ENCODE measurements at places on chromosomes 13 and 19.

GRCh38 chr19:18419195-18419698 lies at the start of gene SSBP4:
TSS of gene SSBP4 (plus strand) at chr19:18419398. CDS start at chr19:18419649, 251 bp downstream.
- peak; percentile 74 for ATAC-seq

DNA sequence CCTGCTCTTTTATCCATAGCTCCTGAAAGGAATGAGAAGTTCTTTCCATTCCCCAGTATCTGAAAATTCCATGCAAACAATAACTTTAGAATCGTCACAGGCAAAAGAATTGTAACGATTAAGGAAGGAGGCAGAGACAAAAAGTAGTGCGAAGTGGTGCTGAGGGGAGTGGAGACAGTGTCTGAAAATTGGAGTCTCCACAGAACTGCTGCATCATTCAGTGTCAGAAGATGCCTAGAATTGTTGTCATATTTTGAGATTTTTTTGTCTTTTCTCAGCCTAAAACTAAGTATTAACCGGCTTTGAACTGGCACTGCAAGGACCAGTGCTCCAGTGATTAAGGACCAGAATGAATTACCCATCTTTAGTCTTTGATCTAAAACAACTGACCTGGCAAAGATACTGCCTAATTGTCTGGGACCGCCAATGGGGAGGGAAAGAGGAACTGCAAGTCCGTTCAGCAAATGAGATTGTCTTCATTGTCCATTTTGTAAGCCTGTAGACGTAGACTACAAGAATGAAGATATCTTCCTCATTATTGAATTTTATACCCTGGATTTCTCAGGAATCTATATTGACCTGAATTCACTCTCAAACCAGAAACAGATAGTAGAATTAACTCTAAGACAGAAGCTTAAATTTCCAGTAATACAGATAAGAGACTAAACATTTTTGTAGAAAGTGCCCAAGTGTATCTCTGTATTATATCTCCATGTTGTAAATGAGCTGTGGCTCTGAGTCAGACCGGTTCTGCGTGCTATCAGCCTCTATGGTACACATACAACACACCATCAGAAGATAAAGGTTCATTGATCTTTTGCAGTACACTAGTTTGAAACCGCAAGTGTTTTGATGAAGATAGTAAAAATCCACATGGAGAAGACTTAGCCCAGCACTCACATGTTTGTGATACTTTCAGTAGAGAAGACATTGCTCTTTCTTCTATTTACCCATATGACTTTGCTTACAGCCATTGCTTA lies 293.2 kb downstream of the EFNB2 start:
- ATAC-seq: no peak

GRCh38 chr13:22925881-22926747 lies 254.7 kb upstream of the SGCG start:
- peak; percentile 20 for ATAC-seq

DNA sequence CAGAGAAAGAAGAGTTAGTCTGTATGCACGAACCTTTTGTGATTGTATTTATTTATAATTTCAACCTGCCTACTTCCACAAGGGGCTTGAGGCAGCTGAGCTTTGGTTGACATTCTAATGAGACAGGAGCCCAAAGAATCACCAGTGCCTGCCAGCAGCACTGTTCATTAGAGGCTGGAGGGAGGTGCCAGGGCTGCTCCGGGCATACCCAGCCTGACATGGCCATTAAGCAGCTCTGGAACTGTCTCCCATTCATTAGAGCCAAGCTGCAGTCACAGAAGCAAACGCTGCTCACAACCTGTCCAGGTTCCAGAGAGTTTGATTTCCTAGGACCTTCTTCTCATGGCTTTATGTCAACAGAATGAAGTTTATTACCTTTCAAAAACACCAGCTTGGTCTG lies 425.5 kb downstream of the RFC3 start:
- ATAC-seq: no peak

GRCh38 chr13:92994056-92994455 lies 232.6 kb upstream of the GPC6 start:
- no peak for ATAC-seq

DNA sequence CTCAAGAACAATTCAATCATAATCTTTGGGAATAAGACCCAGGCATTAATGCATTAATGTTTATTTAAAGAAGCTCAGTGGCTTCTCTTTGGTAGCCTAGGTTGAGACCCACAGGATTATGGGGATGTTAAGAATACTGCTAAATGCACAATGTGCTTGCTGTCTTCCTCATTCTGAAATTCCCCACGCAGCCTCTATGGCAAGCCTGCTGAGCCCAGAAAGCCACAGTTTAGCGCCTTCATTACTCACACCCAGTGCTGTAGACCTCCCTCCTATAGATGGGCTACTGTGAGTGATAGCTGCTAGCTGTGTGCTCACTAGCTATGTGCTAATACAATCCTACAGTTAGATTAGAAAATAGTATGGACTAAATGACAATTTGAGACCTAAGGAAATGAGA lies 90.6 kb downstream of the TNFSF13B start:
- no peak for ATAC-seq

- ATAC-seq: no peak
Observed at GRCh38 chr19:42057846-42058245, 12.2 kb downstream of the GRIK5 start.

GRCh38 chr13:97539651-97540610 lies 106.0 kb downstream of the RAP2A start:
- no peak for ATAC-seq

DNA sequence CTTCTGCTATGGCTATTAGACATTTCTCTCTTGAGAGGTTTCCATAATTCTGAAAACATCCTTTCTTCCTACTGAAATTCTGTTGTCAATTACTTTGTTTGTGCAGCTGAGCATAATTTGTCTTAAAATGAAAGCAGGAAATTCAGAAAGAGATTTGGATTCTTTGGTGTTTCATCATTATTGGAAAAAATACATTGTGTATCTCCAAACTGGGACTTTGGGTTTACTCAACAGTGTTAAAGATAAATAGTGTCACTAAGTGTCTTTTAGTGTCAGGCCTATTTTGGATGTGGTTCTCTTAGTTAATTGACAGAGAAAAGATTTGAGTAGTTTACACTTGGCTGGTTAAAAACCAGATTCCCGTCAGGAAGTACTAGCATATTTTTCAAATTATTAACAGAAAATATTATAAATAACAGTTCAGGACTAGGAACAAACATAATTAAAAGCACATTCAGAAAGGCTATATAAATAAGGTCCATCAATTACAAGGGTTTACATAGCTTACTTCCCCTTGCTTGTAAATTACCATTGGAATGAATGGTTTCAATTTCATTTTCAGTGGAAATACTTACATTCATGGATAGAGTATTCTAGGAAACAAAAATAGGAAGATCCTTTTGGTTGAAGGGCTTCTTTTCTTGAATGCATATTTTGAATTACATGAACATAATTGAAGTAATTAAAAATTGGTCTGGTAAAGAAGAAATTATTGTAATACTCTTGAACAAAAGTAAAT lies 483.1 kb downstream of the GPC6 start:
- no peak for ATAC-seq

- no peak for ATAC-seq
Observed at GRCh38 chr13:42492372-42492920, 81.5 kb upstream of the TNFSF11 start.

- ATAC-seq: peak; percentile 82
Observed at GRCh38 chr19:17739121-17739875, 12.0 kb upstream of the FCHO1 start.

GRCh38 chr13:79936368-79937136 lies 404.4 kb downstream of the SPRY2 start:
- ATAC-seq: no peak
